HCT116 (cell line): ENCODE measurements at places on chromosomes 1 and 21. TPM values are rescaled to one million over a fixed set of nuclear protein-coding genes. Genes with fewer than 3 reads are reported as not detected.

The GPA33 gene
- total RNA-seq, result 0.22 TPM

The GCSAML gene
- total RNA-seq, result not detected

The PFKFB2 gene
- 13.9 TPM for total RNA-seq

The CZIB gene
- total RNA-seq, result 43.1 TPM

The NCDN gene
- 24.5 TPM for total RNA-seq

The RGSL1 gene
- total RNA-seq, result not detected

The AKR7A3 gene
- total RNA-seq, result 1.7 TPM

- no peak for DNase-seq
Observed at GRCh38 chr21:41338455-41338854, 21.9 kb downstream of the FAM3B start.

DNA sequence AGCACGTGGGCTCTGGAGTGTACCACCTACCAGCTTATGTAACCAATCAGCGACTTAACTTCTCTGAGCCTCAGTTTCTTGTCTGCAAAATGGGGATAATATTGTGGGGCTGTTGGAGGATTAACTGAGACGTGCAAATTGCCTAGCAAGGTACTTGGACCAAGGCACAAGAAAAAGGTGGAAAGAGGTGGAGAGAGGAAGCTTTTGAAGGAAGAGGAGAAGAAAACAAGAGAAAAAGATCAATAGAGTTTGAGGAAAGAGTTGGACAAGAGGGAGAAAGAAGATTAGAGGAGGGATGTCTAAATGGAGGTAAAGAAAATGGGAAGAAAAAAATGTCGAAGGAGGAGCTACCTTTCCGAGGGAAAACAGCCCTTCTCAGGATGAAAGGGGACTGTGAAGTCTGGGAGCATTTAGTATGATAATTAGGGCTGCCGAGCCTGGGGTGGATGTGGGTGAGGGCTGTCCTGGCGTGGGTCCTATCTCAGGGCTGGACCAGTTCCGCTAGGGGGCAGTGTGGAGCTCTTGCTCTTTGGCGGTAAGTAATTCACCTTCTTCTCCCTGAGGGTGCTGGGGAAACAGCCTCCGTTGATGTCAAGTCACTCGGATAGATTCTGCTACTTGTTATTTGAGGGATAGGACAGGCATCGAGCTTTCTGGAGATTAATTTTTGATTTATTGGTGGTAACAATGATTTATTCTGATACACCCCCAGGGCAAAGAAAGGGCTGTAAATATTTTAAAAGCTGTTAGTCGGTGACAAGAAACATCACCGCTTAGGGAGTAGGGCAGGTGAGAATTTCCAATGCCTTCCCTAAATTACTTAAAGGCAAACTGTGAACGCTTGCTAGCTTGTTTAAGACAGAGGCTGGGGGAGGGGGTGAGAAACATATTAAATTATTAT is 79.0 kb upstream of the NFASC start:
- peak; percentile 72 for DNase-seq

GRCh38 chr21:37402251-37402867 is 35.8 kb downstream of the DYRK1A start:
- no peak for DNase-seq

DNA sequence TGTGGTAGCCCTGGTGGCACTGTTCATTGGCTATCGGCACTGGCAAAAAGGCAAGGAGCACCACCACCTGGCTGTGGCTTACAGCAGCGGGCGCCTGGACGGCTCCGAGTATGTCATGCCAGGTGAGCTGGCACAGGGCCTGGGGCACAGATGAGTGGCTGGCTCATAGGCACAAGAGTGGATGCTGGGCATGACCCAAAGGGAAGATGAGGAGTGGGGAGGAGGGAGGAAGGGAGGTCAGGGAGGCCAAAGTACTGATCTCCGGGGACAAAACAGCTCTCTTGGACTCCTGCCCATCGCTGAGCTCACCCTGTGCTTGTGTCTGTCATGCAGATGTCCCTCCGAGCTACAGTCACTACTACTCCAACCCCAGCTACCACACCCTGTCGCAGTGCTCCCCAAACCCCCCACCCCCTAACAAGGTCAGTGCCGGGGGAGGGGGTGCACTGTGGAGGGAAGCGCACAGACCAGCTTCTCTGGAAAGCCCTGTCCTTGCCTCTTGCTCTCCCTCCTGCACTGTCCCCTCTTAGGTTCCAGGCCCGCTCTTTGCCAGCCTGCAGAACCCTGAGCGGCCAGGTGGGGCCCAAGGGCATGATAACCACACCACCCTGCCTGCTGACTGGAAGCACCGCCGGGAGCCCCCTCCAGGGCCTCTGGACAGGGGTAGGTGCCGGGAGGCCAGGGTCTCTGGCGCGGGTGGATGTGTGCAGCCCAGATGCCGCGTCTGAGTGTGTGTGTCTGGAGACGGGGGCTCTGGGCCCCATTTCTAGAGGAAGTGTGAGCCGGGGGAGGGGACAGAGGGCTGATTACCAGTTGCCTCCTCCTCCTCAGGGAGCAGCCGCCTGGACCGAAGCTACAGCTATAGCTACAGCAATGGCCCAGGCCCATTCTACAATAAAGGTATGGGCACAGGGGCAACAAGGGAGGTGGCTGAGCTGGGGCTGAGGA is 7.3 kb upstream of the LRRC71 start:
- no peak for DNase-seq

- no peak for DNase-seq
Observed at GRCh38 chr1:211333906-211334305, 7.3 kb downstream of the TRAF5 start.

GRCh38 chr1:203204756-203205155 is 18.3 kb upstream of the CHI3L1 start:
- DNase-seq, result no peak

DNA sequence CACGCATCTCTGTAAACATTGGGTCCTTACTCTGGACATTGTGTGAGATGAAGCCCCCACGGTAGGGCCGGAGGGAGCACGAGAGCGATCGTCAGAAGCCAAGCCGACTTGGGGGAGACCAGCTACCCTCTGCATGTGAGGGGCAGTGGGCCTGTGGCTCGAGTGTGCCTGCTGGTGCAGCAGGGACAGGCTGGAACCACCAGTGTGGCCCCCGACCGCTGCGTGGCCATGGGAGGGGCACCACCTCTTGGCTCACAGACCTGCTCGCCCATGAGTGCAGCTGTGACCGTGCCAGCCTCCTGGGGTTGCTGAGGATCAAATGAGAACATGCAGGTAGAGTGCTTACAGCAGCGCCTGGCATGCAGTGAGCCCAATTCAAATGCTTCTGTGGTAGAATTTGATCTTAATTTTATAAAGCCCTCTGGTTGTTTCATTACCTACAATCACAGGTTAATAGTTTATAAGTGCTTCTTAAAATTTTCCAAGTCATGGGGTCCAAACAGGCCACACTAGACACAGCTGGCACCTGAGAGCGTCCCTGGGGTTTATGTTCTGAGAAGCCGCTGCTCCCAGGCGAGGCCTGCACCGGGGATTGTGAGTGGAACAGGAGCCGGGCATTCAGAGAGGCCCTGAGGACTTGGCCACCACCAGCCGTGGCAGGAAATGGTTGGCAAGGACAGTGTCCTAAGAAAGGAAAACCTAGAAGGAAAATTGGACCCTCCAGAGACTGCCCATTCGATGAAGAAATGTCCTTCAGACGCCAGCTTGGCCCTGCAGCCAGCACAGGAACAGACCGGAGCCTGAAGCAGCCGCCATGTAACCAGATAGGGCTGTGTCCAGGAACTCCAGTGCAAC is 22.6 kb upstream of the ADARB1 start:
- no peak for DNase-seq

DNA sequence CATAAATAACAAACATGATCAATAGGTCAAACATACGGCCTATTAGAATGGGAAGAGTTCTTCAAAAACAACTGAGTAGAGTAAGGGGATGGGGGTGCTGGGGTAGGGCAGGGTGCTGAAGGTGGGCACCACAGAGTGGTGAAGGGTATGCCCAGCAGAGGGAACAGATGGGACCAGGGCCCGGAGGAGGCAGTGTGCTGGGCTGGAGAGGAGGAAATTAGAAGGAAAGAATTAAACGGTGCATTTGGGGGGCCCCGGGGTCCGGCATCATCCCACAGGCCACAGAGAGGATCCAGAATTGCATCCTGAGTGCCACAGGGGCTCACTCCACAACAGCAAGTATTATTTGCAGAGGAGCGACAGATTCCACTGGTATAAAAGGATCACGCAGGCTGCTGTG is 94.5 kb downstream of the GLIS1 start:
- DNase-seq, result no peak

DNA sequence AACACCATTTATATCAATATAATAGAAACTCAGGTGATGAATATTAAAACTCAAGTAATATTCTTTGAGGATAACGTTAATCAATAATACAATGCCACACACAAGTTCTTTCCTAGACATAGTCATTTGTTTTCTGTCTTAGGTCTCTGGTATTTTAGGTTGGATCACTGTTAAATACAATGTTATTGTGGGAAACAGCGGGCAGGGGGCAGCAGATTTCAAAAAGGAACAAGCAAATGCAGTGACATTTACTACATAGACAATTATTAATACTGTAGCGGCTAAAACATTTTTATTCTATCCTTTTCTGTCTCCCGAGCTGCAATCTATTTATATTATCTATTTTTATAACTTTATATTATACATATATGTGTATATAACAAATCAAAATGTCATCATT is 186.4 kb upstream of the ZNHIT6 start:
- DNase-seq, result peak; percentile 18

GRCh38 chr1:151131701-151132334 is 14.6 kb downstream of the SEMA6C start:
- DNase-seq, result no peak

GRCh38 chr1:54006508-54006907 is 11.5 kb downstream of the LDLRAD1 start:
- DNase-seq, result no peak

- no peak for DNase-seq
Observed at GRCh38 chr1:104665300-104665699, 915.6 kb downstream of the AMY1C start.

DNA sequence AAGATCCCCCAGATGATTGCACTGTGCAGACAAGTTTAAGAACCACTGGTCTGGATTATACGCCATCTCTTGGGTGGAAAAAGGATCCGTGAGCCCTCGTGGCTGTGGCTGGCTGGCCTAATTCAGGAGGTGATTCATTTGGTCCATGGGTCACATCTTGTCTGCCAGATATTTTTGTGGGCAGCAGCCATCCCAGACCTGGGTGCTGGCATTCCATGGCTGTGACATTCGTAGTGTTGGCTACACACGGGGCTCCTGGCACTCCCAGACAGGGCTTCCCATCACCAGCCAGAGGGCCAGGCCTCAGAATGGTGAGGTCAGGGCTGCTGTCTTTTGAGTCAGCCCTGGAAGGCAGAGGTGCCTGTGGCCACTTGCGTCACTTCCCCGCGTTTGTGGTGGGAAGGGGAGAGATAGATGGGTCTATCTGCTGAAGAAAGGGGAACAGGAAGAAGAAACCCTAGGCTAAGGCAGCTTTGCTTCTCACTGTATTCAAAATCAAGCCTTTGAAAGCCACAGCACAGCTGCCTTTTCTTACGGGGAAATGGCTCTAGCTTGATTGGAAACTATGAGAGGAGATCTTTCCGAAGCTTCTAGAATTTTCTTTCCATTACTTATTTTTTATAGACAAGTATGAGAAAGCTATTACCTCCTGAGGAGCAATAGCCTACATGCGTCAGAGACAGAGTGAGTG is 32.4 kb downstream of the EIF2D start:
- DNase-seq, result no peak

- no peak for DNase-seq
Observed at GRCh38 chr1:33031506-33031905, 5.2 kb downstream of the AK2 start.

GRCh38 chr1:154689083-154689482 is 81.1 kb upstream of the ADAR start:
- no peak for DNase-seq

- DNase-seq, result no peak
Observed at GRCh38 chr21:28099001-28099705, 893.5 kb downstream of the LTN1 start.

- no peak for DNase-seq
Observed at GRCh38 chr1:46020010-46020409, 112.4 kb downstream of the PIK3R3 start.

DNA sequence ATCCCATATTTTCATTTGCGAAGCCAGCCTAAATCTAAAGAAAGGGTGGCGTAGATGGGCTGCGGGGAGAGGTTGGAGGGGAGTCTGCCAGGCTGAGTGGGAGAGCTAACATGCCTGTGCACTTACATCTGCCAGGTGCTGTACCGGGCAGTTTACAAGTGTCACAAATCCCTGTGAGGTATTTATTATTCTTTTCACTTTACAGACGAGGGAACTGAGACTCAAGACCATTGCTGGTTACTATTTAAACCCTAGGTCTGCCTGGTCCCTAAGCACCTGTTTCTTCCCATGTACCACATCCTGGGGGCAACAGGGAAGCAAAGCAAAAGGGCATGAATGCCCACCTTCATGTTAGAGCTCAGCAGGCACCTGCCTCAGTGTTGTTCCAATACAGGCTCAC is 19.4 kb upstream of the EFNA1 start:
- DNase-seq, result no peak

GRCh38 chr1:6465461-6466005 is 440 bp downstream of the TNFRSF25 start:
- DNase-seq, result no peak
